ENCODE measurements at places on chromosomes 6 and 20.

DNA sequence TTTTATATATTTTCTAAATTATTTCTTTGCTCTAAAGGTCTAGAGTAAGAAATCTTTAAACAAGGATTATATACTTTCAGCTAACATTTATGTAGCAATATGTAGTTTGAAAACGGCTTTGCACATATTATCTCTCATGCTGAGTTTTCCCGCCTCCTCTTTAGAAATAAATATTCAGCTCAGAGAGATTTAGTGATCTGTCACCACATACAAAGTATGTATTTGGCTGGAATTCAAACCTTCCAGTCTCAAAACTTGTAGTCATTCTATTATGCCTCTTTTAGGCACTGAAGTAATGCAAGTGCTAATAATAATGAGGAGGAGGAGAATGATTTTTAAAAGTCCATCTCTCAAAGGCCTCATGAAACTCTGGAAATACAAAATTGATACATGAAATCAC is 525.0 kb downstream of the GRIK2 start:
- DNase-seq: no peak

DNA sequence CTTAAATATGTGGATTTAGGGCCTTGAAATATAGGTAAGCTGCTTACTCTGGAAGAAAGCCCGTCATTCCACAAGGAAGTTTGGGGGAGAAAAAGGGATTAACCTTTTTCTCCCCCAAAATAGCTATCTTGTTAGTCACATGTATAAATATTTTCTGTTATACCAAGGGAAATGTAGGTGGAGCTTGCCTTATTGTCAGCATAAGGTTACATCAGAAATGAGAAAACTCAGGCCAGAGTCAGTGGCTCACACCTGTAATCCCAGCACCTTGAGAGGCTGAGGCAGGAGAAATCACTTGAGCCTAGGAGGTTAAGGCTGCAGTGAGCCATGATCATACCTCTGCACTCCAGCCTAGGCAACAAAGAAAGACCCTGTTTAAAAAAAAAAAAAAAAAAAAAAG is 129.9 kb downstream of the LRFN2 start:
- no peak for DNase-seq

- no peak for DNase-seq
Measured at GRCh38 chr6:4164456-4164855, 29.1 kb upstream of the ECI2 start.

DNA sequence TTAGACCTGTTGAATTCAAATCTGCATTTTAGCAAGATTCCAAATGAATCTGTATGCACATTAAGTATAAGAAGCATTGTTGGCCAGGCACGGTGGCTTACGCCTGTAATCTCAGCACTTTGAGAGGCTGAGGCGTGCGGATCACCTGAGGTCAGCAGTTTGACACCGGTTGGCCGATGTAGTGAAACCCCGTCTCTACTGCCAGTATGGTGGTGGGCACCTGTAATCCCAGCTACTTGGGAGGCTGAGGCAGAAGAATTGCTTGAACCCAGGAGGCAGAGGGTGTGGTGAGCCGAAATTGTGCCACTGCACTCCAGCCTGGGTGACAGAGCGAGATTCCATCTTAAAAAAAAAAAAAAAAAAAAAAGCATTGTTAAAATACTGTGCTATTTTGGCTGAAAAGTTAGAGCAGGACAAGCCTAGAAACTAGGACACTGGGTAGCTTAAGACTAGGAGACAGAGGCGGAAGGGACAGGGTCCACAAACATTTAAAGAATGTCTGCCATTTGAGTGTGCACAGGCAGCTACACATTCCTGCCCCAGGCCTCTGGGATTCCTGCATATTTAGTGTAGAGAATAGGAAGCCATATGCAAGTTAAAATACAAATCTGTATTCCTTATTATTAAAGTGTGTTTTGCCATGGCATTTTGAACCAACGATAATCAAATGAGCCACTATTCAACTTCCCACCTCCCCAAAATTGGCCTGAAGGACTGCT is 45.1 kb upstream of the EEF1A1 start:
- no peak for DNase-seq

DNA sequence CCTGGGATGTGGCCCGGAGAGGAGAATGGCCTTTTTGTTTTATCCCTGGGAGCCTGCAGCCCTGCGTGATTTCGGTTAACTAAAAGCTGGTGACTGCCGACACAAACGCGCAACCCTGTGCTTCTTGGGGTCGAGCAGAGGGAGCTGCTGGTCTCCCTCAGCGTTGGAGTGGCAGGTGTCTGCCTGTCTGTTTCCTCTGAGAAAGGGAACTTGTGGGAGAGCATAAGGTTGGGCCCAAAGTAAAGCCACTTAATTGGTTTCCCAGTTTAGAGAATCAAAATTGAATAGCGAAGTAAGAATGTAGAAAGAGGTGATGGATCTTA is 500 bp downstream of the LTV1 start:
- DNase-seq: peak; percentile 71

GRCh38 chr6:64984948-64985347 is 722.1 kb downstream of the EYS start:
- DNase-seq: no peak

- DNase-seq: peak; percentile 47
Measured at GRCh38 chr6:41379306-41379705, 43.9 kb downstream of the NCR2 start.

GRCh38 chr20:44314870-44315269 is 3.9 kb upstream of the FITM2 start:
- no peak for DNase-seq

GRCh38 chr6:161406646-161407045 is 132.8 kb upstream of the AGPAT4 start:
- peak; percentile 10 for DNase-seq

- peak; percentile 81 for DNase-seq
Measured at GRCh38 chr6:169997187-169997929, 245.9 kb downstream of the ERMARD start.

DNA sequence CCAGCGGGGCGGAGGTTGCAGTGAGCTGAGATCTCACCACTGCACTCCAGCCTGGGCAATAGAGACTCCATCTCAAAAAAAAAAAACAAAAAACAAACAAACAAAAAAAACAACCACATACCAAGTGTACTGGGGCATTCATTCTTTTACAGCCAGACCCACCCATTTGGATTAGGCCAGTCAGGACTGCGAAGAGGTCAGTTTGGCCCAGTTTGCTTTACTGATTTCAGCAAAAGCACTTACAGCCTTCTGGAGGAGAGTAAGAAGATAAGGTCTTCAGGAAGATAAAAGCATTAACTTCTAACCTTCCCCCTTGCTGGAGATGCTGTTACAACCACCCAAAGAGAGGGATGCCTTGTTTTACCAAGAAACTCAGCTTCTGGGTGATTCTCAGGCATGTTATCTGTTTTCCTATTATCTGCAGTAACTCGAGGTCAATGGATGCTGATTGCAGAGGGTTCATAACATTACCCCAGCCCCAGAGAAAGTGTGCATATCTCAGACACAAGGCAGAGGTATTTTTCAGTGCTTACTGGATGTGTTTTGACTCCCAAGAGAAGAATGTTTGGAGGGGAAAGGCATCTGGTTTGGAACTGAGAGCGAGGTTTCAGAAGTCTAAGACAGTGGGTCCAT is 118.9 kb downstream of the RIN2 start:
- DNase-seq: no peak

- DNase-seq: no peak
Measured at GRCh38 chr6:16392010-16392409, 153.6 kb downstream of the GMPR start.

Data from NB4 (cell line).